ENCODE measurements at places on chromosomes 6 and 20. TPM values are rescaled to one million over a fixed set of nuclear protein-coding genes. Genes with fewer than 3 reads are reported as not detected.

VIP gene
- 3.0 TPM for total RNA-seq

OR2J3 gene
- not detected for total RNA-seq

BPI gene
- 0.46 TPM for total RNA-seq

MYLK4 gene
- total RNA-seq = 1.2 TPM

SLC17A1 gene
- not detected for total RNA-seq

PFDN6 gene
- 36.7 TPM for total RNA-seq

HTR1B gene
- 9.2 TPM for total RNA-seq

UST gene
- 12.9 TPM for total RNA-seq

RPP21 gene
- 16.4 TPM for total RNA-seq

FAM209B gene
- not detected for total RNA-seq

SLC22A7 gene
- total RNA-seq = 0.23 TPM

SNTA1 gene
- 22.1 TPM for total RNA-seq

DYNLT2 gene
- total RNA-seq = 2.5 TPM

ESR1 gene
- 0.92 TPM for total RNA-seq

SOBP gene
- total RNA-seq = 42.0 TPM

EYA4 gene
- total RNA-seq = 3.5 TPM

ID4 gene
- 309 TPM for total RNA-seq

SLC32A1 gene
- 34.4 TPM for total RNA-seq

All from diencephalon (tissue), 1 donor.